SW 1271 (cell line): ENCODE measurements at places on chromosomes 5 and 9.

- no peak for DNase-seq
These were observed 1236.0 kb downstream of the MAT2B start for GRCh38 chr5:164741376-164741775.

DNA sequence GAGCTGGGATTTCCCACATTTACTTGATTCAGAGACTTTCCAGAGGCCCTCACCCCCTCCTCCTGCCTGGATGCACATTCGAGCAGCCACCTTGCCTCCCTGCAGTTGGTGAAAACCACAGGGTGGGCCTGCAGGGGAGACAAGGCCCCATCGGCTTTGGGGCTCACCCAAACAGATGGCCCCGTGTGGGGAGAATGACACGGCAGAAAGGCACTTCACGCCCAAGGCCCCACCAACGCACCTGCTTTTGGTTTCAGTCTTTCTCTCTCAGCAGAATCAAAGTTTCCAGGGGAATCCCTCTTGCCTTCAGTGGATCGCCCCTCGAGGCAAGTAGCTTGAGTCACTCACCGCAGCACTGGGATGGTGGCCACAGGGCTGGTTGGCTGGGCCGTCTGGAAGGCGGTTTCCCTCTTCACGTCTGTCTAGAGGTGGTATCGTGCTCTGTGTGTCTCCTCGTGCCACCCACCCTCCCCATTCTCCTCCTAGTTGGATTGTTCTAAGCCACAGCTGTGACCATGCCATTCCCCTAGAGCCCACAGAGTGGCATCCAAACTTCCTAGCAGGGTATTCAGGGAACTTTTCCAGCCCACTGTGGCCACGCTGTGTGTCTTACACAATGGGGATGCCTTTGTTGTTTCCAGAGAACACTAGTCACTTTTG, 31.8 kb downstream of the SEC61B start:
- no peak for DNase-seq

DNA sequence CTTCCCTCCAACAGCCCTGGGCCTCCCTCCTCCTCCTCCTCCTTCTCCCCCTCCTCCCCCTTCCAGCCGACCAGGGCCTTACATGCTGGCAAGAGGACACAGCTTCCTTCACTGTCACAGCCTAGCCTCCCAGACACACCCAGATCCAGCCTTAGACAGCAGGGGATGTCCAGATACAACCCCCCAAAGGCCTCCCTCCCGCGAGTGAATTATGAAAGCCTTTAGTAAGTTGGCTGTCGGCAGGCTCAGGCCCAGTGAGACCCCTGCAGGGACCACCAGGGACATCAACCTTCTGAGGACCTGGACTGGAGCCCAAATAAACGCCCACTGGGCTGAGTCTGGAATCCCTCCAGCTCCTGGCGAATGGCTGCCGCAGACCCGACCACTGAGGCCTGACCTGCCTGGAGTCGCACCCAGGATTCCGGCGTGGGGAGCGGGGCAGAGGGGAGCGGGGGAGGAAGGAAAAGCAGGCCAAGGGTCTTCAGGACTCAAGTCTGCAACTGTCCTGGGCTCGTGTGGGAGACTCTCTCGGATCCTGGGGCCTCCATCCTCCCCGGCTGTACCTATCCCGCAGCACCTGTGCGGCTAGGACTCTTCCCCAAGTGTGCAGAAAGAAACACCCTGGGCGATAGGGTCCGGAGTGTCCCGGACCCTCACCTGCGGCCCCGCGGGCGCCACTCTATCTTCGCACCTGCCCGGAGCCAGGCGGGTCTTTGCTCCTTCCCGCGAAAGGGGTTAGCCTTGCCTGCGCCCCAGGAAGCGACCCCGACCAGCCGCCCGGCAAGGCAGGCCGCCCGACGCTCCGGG, 705 bp downstream of the SEPTIN8 start:
- DNase-seq: no peak

DNA sequence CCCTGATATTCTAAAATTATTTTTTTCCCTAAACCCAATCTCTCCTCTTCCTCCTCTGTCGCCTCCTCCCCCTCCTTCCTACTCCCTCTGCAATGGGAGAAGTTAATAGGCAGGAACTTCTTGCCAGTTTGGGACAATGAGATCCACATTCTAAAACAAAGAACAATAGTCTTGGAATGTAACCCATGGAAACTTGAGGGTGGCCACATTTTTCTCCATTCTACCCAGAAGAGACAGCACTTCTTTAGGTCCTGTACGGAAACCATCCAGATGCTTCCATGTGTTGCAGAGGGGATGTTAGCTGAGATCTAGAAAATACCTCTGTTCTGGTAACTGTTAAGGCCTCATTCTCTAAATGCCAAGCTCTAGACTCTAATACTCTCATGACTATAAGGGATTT, 10.0 kb downstream of the SPARC start:
- DNase-seq: no peak

DNA sequence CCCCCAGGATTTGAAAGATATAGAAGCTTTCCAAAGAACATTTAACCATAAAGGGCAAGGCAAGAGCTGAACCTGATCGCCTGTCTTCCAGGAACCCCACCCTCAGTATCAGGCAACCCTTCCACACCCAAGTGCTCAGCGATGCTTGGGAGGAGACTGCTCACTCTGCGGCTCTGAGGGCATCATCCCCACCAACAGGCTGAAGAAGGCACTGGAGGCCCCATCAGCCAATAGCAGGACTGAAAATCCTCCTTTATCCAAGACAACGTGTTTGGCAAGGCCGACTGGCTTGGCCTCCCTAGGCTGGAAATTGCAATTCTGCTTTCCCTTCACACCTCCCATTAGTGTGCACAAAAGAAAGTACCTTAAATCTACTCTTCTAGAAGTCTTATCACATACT, 1.4 kb upstream of the PPP2CA start:
- peak; percentile 27 for DNase-seq

DNA sequence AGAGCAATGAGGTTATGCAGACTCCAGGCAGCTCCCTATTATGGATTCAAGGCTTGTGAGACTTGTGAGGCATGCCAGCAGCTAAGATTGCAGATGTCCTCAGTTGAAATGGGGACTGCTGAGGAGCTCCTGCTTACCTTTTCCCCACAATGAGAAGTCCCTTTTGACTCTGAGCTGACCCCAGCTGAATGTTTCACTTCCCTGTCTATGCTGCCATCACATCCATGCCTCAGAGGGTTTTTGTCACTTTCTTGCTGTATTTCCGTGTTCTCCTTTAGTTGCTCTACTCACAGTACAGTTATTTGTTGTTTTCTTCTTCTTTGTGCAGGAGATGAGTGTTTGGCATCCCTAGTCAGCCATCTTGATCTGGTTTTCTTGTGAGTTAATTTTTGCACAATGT, 18.8 kb upstream of the OR2S2 start:
- no peak for DNase-seq

DNA sequence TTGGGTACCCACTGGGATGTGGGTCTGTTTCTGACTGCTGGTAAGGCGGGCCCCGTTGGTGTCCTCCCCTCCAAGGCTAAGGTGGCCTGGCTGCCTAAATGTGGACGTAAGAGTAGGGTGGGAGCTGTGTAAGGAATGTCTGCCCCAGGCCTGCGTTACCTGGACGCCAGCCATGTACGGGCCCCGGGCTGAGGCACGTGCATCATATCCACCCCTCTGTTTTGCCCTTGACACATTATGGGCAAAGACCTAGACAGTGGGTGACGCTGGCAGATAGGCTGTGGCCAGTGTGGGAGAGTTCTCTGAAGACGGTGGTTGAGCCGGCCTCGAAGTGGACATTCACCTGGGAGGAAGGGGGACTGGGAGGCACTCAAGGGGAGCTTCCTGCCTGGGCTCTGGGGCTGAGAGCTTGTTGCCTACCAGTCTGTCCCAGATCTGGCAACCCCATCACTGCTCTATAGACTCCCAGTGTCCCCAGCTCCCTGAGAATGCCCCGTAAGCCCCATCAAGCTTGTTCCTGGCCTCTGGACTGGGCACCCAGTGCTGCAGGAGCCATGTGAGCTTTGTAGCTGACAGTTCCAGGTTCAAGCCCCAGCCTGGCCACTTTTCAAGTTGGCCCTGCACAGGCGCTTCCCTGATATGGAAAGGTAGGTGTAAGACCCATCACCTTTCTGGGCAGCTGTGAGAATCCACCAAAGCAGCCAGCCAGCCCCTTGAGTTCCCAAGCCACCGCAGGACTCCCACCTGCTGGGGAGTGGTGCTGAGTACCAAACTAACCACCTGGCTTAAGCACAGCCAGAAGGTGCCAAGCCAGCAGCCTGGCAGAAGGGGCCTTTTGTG, 3.2 kb upstream of the PRR7 start:
- DNase-seq: no peak

DNA sequence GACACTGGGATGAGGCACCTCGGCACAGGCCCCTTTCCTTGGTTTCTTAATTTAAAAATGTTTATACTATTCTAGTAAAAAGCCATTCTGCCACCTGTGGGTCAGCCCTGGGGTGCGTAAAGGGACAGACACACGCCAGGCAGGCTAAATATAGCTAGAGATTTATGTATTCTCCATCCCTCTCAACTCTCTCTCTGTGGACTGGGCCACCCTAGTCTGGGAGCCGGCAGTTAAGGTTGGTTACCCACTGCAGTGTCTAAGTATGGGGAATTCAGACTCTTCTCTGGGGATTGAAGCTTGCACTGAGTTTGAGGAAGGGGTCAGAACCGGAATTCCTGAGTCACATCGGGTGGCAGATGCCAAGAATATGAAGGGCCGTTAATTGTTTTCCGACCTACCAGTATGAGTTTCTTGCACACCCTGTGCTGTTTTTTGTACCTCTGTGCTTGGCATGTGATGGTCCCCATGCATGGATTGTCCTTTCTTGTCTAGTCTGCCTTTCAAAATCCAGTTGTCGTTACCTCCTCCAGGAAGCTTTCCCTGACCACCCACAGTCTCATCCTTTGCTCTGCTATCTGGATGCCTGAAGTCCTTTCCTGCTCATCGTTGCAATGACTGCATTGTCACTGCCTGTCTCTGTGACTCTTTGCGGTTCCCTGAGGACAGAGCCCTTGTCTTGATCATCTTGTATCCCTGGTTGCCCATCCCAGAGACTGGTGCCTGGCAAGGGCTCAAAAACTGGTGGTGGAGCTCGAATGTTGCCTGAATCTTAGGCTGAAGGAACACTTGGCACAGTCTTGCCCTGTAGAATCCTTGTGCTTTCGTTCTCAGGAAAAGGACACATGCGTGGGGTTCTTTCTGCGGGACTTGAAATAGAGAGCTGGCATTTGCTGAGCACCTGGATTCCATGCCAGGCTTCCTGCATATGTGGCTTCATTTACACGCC, 2.1 kb downstream of the NEURL1B start:
- no peak for DNase-seq

DNA sequence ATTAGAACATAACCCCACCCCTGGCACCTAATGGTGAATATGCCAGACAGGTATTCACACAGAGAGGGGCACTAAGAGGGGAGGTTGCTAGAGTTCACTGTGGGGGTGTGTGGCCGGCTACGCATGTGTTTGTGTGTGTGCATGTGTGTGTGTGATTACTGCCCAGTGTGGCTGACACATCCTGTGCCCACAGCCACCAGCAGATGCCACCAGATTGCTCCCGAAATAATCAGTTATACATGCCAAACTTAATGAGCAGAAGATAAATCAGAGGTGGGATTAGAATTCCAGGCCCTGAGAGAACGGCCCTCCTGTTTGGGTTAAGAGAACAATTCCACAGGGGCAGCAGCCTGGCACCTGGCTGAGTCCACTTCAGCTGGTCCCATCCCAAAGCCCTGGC, 91.8 kb upstream of the TBCA start:
- DNase-seq: no peak

DNA sequence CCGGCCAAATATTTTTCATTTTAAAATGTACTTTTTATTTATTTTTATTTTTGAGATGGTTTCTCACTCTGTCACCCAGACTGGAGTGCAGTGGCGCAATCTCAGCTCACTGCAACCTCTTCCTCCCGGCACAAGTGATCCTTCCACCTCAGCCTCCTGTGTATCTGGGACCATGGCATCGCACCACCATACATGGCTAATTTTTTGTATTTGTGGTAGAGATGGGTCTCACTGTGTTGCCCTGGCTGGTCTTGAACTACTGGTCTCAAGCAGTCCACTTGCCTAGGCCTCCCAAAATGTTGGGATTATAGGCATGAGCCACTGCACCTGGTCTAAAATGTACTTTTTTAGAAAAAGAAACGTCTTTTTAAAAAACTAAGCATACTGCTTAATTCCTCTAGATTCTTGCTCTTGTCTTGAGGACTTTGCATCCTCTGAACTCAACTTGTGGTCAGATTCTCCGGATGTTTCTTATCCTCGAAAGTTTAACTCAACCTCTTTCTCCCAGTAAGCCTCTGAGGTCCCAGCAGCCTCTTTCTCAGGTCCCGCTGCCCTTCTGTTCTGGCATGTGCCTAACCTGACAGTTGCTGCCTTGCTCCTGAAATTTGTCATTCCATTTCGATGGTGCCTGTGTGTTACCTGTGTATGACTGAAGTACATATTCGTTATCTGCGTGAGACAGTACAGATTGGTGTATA, 63.0 kb downstream of the TRIO start:
- no peak for DNase-seq
